ENCODE measurements at places on chromosomes 4 and X.

- no peak for DNase-seq
These were observed 756 bp downstream of the PABPC5 start for GRCh38 chrX:91435395-91435794.

GRCh38 chrX:97616883-97617530, 733.3 kb downstream of the RPA4 start:
- DNase-seq = no peak

DNA sequence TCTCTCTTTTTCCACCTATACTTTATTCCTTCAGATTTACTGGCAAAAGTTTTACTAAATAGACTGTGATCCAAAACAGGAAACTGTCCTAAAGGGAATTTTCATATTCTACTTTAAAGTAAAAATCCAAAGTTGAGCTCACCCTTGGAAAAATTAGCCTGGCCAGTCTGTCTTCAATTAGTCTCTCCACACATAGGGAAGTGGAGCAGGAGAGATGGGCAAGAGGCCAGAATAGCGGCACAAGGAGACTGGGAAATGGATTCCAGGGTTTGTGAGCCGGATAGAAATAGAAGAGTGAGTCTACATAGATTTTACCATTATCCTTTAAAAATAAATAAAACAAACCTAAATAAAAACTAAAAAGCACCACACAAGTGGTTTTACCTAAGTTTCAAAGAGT, 16.2 kb upstream of the FRMD7 start:
- no peak for DNase-seq

GRCh38 chr4:113179996-113180395, 130.5 kb downstream of the ANK2 start:
- no peak for DNase-seq

DNA sequence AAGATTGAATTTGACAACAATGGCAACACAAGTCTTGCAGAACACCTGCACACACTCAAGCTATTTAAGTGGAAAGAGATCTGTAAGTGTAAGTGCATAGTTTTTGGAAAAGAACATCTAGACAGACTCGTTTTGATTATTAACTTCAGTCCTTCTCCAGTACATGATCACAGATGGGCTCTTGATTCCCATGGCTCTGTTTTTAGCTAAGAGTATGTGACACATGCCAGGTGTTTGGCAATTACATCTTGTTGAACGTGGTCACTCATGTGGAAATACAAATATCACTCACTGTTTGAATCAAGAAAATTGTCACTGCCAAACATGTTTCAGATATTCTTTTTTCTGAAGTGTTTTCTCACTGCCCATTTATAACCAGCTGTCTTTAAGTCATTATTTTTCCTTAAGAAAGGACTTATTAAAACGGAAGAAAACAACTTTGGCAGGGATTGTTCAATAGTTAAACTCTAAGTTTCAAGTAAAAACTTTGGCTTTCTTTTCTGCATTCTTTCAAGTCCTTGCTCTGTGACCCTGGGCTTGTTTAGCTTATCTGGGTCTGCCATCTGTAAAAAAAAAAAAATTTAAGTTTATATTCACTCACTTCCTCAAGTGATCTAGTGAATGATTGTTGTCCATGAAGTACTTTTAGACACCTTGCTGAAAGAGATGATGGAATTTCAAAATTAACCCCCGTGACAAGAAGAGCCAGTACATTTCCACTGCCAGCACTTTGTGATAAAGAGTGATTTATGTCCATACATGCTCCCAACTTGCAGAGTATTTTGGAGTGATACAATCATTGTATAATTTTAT, 125.4 kb downstream of the ATXN3L start:
- no peak for DNase-seq

DNA sequence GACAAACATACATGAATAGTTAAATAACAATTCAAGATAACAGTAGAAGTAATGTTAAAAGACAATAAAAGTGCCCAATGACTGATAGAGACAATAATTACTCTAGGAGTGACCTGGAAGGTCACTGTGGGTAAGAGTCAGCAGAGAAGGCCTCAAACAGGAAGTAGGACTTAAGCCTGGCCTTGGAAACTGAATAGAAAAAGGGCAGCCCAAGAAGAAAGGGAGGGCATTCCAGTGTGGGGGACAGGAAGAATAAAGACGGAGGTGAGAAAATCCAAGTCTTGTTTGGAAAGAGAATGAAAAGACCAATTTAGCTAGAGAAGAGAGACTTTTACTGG, 6.0 kb downstream of the P2RY4 start:
- DNase-seq = no peak

GRCh38 chr4:168588916-168589531, 92.2 kb downstream of the PALLD start:
- DNase-seq = no peak

GRCh38 chr4:6986072-6986780, 56.9 kb upstream of the TADA2B start:
- DNase-seq = no peak
